ENCODE measurements at places on chromosomes 7 and 10.

GRCh38 chr7:69395061-69395714, 203.1 kb upstream of the AUTS2 start:
- no peak for DNase-seq

- no peak for DNase-seq
Measured at GRCh38 chr10:98131619-98132018, 2.8 kb upstream of the R3HCC1L start.

GRCh38 chr10:20059084-20059835, 243.0 kb downstream of the PLXDC2 start:
- no peak for DNase-seq

DNA sequence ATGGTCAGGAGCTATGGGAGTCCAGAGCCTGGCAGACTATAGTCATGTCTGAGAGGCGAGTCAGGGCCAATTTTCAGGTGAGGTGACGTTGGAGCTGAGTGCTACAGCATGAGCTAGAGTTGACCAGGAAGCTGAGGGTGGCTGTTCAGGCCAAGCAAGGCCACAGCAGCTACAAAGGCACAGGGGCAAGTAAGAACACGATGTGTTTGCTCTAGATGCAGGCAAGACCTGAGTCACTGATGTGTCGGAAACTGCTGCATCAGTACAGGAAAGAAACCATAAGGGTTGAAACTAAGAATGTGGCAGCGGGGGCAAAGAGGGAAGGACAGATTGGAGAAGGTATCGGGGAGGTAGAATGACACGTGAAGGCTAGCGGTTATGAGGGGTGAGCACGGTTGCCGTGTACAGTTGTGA, 11.8 kb upstream of the RRP12 start:
- no peak for DNase-seq

- DNase-seq = no peak
Measured at GRCh38 chr7:112419543-112420130, 30.6 kb upstream of the IFRD1 start.

- no peak for DNase-seq
Measured at GRCh38 chr10:124348801-124349200, 69.9 kb downstream of the OAT start.

GRCh38 chr10:110893559-110894179, 21.9 kb downstream of the PDCD4 start:
- peak; percentile 91 for DNase-seq

All from Kasumi-1 (cell line).